LHCN-M2 (cell line): ENCODE measurements at places on chromosomes 7 and 10. TPM values are rescaled to one million over a fixed set of nuclear protein-coding genes. Genes with fewer than 3 reads are reported as not detected.

DNA sequence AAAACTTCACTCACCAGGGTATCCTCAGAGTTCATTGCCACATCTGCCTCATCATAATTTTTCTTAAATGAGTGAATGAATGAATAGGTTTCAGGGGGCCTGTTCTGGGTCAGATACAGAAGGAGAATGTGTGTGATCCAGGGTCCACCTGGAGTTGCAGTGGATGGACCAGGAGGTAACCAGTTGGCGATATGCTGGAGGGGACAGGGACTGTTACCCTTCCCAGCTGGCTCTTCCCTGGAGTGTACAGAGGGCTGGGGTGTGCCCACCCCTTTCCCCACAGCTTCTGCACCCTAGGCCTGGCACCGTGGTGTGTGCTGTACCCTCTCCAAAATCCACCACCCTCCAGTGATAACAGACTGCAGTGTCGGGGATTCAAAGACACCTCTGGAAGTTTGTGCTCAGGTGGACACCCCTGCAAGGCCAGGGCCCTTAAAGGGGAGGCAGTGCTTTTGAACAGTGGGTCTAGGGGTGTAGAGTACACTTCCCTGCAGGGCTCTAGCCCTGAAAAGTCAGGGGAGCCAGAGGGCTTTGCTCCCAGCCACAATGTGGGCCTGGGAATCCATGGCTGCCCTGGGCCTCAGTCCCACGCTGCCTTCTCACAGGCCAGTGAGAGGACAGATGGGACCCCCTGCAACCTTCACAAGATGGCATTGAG, 134.4 kb upstream of the UNC5B start:
- no peak for DNase-seq

- no peak for DNase-seq
Measured at GRCh38 chr10:98457721-98458120, 11.0 kb upstream of the HPS1 start.

The TRPV5 gene
- total RNA-seq, result not detected in 2 replicates

DNA sequence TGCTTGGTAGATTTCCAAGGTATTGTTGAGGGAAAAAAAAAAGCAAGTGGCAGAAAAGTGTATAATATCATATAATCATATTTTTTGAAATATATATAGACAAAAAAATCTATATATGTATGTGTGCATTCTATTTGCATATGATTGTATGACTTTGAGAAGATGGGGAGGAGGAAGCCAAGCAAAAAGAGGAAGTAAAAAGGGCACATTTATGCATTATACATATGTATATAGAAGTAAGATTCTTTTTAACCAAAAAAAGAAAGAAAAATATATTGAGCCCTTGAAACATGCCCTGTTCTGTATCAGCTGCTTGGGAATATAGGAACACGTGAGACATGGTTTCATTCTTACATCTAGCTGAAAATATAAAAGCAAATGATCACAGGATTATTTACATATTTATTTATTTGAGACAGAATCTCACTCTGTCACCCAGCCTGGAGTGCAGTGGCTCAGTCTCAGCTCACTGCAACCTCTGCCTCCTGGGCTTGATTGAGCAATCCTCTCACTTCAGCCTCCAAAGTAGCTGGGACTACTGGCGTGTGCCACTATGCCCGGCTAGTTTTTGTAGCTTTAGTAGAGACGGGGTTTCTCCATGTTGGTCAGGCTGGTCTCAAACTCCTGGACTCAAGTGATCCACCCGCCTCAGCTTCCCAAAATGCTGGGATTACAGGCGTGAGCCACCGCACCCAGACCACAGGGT, 18.0 kb upstream of the SLF2 start:
- DNase-seq, result no peak

The LBX1 gene
- total RNA-seq, result 1.7 TPM in 2 replicates

DNA sequence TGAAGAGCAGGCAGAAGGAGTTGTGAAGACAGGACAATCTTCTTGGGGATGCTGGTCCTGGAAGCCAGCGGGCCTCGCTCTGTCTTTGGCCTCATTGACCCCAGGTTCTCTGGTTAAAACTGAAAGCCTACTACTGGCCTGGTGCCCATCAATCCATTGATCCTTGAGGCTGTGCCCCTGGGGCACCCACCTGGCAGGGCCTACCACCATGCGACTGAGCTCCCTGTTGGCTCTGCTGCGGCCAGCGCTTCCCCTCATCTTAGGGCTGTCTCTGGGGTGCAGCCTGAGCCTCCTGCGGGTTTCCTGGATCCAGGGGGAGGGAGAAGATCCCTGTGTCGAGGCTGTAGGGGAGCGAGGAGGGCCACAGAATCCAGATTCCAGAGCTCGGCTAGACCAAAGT, 1.5 kb downstream of the CHPF2 start:
- no peak for DNase-seq

DNA sequence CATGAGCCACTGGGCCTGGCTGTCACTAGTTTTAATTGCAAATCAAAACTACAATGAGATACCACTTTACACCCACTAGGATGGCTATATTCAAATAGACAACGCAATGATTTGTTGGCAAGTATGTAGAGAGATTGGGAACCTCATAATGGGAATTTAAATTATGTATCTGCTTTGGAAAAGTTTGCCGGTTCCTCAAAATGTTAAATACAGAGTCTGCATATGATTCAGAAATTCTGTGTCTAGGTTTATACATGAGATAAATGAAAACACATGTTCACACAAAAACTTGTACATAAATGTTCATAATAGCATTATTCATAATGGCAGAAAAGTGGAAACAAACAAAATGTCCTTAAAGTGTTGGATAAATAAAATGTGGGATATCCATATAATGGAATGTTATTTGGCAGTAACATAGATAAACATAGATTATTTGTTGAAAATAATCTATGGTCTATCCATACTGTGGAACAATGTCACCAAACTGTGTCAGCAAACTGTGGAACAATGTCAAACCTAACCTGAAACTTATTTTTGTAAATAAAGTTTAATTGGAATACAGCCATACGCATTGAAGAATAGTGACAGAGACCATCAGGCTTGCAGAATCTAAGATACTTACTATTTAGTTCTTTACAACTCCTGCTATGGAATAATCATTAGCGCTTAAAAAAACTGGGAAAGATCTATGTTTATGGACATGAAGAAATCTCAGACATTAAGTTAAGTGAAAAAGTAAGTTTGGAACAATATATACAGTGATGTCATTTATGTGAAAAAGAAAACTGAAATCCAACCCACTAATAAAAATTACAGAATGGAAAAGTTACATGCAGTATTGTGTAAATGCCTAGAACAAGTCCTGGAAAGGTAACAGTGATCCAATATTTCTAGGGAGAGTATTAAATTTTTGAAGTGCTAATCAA, 70.9 kb downstream of the CCDC7 start:
- no peak for DNase-seq

The FEZF1 gene
- total RNA-seq, result 0.06 TPM in 1 of 2 replicates, not detected in the other

The GSTO2 gene
- 0.38 and 0.46 TPM in 2 replicates for total RNA-seq

DNA sequence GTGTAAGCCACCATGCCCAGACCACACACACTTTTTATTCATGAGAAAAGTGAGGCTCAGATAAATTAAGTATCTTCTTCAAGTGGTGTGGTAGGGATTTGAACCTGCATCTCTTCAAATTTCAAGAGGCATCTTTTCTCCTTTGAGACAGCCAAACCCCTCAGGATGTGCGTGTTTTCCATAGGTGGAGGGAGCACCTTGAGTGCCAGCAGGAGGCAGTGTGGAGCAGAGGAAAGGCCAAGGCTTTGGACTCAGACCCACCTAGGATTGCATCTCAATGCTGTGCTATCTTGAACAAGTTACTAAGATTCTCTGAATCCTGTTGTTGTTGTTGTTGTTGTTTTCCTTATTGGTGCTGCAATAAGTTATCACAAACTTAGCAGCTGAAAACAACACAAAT, 40.2 kb upstream of the MYL10 start:
- DNase-seq, result no peak

DNA sequence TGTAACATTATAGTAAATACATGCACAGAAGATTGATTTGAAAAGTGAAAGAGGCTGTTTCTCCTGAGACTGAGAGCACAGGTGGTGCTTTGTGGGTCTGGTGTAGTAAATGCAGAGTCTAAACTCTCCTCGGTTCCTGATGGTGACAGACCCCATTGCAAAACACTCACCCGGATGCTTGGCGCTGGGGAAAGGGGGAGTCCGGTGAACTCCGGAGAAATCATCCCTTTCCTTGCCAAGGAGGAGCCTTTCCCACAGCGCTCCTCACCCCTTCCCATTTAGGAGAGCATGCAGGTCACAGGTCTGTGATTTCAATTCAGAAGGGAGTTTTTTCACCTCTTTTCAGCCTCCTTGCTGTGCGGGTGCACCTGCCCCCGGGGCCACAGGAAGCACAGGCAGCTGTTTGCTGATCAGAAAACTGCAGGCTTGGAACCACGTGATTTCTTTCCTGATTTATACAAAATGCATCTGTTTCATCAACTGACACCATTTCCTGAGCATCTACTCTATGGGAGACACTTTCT, 75.6 kb upstream of the LYZL2 start:
- no peak for DNase-seq

- DNase-seq, result no peak
Measured at GRCh38 chr10:124344266-124344590, 74.5 kb downstream of the OAT start.
